NCI-H187 (cell line): ENCODE measurements at places on chromosomes 1 and 21.

DNA sequence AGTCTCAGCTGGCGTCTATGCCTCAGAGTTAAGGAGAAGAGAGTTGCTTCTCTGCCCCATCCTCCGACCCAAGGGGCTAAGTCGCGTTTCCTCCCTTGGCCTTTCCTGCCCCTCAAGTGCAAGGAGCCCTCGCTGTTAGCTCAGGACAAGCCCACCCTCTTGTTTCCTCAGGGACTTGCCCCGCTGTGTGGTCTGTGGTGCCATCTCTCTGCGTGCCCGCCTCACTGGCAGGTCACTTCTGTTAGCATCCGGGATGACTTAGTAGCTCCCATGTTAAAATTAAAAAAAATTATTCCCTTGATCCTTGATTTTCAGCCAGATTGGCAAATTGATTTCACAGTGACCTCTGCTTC lies 96.5 kb downstream of the PCBP3 start:
- no peak for DNase-seq

- no peak for DNase-seq
Measured at GRCh38 chr1:148318123-148318903, 164.8 kb downstream of the PPIAL4G start.

- DNase-seq = no peak
Measured at GRCh38 chr1:229344139-229344538, 1.3 kb upstream of the CCSAP start.

DNA sequence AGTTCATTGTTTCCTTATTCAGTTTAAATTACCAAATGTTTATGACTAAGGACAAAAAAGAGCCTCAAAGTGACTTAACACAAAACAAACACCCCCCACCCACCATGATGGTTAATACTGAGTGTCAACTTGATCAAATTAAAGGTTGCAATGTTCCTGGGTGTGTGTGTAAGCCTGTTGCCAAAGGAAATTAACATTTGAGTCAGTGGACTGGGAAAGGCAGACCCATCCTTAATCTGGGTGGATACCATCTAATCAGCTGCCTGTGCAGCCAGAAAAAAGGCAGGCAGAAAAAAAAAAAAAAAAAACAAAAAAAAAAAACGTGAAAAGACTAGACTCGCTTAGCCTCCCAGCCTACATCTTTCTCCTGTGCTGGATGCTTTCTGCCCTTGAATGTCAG lies 543.4 kb downstream of the NEGR1 start:
- DNase-seq = no peak

DNA sequence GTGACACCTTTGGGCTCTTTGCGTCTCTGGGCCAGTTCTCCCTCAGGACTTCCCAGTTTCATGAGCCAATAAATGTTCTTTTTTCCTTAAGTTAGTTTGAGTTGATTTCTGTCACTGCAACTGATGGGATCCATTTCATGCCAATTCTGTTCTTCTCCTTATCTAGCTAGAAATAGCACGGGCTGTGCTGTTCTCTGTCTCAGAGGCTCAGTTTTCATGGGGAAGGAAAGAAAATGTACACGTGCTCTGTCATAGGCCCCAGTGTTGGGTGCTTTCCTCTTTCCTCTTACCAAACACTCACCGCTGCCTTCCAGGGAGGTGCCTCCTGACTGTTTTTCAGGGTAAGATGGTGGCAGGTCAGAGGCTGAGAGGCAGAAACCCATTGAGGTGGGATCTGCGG lies 43.2 kb upstream of the ACTL8 start:
- no peak for DNase-seq

- no peak for DNase-seq
Measured at GRCh38 chr1:8409106-8409505, 91.2 kb downstream of the SLC45A1 start.

- DNase-seq = no peak
Measured at GRCh38 chr1:209769971-209770370, 14.1 kb downstream of the TRAF3IP3 start.

DNA sequence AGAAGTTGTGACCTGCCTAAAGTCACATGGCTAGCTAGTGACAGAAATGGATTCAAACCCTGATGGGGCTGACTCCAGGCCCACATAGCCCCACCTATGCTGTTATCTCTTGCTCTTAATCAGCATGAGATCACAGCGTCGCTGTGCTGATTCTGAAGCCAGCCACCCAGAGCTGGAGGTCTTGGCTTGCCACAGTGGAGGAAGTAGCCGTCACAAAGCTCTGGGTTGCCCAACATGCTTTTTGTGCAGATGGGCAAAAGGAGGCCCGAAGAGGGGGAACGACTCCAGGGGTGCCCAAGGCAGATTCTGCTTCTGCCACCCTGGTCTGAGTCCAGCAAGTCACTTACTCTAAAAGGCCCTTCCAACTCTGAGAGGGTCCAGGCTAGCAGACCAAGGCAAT lies 14.7 kb upstream of the MFSD2A start:
- DNase-seq = no peak

DNA sequence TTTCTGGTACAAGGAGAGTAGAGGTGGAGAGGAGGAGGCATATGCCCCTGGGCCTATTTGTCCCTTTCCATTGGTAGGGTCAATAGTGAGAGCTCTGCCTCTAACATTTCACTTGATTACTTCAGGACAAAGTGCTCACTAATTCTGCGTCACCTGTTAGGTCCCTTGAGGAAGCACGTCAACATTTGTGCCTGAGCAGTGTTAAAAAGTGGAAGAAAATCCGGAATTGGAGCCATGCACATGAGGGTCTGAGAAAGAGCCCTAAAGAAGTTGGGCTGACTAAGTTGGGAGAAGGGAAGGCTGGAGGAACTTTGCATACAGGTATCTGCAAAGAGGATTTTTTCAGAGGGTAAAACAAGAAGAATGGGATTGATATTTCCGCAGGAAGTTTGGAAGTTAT lies 1.9 kb downstream of the SLC25A44 start:
- no peak for DNase-seq

DNA sequence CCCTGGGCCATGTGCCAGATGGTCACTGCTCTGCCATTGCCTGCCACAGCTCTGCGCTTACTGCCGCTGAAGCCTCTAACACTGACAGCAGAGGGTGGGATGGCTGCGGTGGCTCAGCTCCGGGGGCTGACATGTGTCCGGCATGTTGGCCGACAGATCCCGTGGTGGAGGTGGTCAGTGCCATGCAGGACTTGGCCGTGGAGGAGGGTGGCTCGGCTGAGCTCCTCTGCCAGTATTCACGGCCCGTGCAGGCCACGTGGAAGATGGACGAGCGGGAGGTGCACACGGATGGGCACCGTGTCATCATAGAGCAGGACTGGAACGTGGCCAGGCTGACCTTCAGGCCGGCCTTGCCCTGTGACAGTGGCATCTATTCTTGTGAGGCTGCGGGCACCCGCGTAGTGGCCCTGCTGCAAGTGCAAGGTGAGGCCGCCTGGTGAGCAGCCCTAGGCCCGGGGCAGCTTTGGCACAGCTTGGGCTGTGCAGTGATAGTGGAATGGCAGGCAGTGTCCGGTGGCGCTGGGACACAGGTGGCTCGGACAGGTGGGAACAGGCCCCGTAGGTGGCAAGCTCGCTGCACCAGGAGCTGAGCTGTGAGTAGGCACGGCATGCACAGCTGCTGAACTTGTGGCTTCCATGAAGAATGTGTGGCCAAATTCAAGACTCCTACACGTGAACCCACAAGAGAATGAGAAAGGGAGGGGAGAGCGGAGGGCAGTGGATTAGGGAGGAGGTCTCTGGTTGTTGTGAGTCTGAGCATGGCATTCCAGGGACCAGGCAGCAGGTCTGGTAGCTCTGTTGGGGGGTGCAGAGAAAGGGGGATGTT lies 91.8 kb downstream of the TRIM11 start:
- no peak for DNase-seq

DNA sequence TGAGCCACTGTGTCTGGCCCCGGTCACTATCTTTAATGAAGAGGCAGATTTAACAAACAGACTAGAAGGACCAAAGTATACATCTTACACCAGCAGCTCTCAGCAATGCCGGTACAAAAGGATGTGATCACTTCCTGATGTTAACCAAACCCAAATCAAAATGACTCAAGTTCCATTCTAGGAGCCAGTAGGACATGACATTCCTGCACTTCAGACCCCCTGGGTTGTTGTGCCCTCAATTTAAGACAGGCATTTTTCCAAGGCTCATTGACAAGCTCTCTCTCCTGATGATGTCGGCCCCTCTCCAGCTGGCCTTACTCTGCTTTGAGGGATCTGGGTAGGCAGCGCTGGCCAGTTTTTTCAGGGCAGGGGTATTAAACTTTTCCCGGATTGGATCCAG lies 35.1 kb downstream of the YARS1 start:
- no peak for DNase-seq
